Ammon's horn (tissue), 1 donor: ENCODE measurements at places on chromosomes 1 and 21.

DNA sequence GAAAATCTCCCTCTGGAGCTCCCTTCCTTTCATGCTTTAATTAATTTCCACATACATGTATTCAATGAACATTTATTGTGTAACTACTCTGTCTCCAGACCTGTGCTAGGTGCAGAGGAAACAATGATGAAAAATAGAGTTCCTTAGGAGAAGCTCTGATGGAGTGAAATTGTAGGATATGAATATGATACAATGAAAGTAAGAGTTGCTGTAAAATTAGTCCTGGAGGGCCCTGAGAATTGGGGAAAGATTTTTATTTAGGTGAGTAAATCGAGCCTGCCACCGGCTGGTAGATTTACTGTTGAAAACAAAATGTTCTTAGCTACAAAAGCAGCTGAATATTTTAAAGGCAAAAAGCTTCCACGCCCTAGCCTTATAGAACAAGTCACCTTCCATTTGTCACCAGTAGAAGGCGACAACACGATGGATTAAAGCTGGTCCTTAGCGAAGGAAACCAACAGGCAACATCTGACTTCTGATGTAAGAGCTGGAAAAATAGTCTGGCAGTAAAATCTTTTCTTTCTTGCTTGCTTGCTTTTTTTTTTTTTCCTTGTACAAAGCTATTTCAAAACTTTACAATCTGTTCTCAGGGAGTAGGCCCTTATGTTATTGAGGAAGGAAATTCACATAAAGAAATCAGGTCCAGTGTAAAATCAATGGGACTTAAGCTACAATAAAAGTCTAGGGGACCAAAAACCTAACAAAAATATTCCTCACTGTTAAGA lies 82.0 kb upstream of the ROR1 start:
- peak; percentile 90 for DNase-seq

GRCh38 chr21:42892582-42892930 lies 553 bp upstream of the NDUFV3 start:
- no peak for DNase-seq

DNA sequence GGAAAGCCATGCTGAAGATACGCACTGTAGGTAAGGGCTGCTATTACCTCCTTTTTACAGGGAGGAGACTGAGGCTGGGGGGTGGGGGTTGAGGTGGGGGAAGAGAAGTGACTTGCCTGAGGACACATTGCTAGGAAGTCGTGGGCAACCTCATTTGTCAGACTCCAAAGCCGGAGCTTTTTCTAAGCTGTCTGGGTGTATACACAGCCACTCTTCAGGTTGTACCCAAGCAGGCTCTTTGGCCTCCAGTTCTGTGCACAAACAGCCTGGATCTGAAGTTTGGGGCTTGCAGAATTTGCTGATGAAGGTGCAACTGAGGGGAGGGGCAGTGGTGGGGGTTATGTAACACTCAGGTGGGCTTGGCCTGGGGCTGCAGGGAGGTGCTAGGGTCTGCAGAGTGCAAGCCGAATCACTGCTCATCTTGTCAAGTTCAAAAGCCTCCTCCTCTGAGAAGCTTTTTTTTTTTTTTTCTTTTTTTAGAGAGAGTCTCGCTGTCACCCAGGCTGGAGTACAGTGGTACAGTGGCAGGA lies 16.9 kb downstream of the TINAGL1 start:
- DNase-seq: no peak

DNA sequence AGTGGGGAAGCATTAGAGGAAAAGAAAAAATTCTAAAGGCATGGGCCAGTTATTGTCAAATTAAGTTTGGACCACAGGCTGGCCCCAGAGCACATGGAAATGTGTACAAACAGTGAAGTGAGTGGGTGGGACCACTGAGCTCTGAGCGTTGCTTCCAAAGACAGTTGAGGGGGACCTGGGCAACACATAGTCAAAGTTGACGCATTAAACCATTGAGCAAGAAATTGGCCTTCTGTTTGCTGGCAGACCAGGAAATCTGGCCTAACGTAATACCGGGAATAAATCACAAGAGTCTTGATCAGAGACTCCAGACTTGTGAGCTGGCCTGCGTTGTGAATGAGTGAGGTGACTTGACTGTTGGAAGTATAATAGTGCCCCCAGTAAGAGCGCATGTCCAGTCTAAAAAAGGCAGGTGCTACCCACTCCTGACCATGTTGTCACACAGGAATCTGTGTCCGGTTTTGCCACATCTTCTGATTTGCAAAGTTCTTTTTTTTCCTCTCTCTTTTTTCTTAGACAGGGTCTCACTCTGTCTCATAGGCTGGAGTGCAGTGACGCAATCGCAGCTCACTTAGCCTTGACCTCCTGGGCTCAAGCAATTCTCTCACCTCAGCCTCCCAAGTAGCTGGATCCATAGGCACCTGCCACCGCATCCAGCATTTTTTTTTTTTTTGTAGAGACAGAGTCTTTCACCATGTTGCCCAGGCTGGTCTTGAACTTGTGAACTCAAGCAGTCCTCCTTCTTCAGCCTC lies 10.7 kb downstream of the EPHB2 start:
- DNase-seq: no peak

DNA sequence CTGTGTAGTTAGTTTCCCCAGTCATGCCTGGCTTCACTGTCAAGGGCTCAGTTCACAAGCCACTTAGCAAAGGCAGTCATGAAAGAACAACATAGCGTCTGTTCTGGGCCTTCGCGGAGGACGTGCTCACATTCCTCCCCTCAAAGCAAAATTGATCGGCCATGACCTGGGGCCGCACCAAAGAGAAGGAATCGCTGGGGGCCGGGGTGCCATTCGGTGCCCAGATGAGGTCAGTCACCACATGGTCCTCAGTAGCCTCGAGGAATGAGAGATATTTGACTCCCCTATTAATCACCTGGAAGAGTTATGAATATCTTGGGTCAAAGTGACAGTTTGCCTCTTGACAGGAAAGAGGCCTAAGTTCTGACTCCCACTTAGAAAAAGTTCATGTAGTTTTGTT lies 251.1 kb upstream of the JUN start:
- DNase-seq: no peak

- DNase-seq: no peak
Observed at GRCh38 chr1:67759692-67760029, 73.6 kb downstream of the GNG12 start.

GRCh38 chr21:23982546-23982945 lies 1624.7 kb downstream of the MRPL39 start:
- no peak for DNase-seq

DNA sequence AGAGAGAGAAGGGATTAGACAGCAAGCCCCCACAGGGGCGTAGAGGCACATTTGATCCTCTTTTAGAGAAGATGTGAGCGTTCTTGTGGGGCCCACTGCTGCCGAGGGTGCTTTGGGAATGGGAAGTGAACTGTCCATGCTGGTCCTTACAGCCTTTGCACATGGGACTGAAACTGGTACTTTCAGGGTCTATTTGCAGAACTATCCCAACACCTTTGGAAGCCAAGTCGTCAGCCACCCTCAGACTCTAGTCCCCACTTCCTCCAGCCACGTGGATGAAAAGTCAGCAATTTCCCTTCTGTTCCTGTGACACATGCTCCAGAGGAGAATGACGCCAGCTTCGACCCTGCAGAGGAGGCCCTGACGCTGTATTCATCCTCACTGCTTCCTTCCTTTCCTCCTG lies 2.6 kb upstream of the RAB7B start:
- DNase-seq: peak; percentile 25

DNA sequence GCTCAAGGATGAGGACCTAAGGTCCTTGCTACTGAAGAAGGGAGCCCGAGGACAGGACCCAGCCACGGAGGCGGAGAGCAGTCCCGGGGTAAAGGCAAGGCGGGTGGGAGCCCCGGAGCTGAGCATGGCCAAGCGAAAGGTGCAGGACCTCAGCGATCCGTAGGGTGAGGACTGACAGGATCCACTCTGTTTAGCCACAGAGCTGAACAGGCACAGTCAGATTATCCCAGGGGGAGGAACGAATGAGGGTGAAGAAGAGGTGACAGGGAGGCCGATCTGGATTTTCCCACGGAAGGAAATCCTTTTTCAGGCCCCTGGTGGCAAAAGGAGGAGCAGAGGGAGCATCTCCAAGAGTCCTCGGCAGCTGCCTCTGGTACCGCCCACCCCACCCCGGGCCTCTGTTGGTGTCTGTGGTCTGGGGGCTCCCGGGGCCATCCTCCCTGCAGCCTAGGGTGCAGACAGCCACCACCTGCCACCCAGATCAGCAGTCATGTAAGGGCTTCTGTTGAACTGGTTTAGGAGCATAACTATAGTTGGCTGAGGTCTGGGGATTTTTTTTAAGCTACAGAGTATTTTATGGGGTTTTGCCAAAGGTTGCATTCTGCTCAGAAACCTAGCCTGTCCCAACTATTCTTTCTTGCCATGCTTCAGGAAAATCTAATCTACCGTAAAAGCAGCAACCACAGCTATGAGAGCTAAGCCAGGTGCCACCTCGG lies 32.3 kb upstream of the LBR start:
- no peak for DNase-seq

DNA sequence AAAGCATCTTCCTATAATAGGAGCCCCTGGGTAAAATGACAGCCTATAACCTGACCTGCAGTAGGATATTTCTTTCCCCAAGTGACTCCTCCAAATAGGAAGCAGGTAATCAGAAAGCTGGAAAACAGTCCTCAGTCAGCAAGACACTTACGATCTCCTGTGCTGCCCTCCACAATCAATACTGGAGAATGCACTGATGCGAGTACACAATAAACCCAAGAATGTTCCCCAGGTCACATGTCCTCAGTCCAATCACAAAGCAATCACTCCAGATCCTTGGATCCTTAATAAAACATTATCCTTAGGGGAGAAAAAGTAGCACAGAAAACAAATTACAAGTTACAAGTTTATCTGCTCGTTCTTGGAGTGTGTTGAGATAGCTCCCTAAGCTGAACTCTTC lies 233.1 kb downstream of the SLC45A1 start:
- no peak for DNase-seq

DNA sequence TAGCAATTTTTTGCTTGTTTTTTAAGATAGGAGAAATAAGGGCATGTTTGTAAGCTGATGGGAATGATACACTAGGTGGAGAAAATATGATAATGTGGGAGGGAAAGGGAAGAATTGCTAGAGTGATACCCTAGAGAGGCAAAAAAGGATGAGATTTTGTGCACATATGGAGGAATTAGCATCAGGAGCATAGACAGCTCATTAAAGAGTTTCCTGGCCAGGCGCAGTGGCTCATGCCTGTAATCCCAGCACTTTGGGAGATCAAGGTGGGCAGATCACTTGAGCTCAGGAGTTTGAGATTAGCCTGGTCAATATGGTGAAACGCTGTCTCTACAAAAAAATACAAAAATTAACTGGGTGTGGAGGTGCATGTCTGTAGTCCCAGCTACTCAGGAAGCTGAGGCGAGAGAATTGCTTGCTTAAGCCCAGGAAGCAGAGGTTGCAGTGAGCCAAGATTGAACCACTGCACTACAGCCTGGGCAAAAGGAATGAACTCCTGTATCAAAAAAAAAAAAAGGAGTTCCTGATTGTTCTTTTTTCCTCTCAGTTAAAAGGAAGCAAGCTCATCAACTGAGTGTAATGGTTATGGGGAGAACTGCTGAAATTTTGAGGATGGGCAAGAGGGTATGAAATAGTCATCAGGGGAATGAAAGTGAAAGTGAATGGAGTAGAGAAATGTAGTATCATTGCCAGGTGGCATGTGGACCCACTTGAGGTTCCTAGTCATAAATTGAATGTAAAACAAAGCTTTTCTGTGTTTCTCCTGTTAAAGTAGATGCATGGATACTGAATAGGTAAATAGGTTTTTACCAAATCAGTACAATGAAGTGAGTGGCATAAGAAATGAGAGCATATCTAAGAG lies 35.5 kb downstream of the SH3GLB1 start:
- DNase-seq: no peak

GRCh38 chr1:244952280-244952933 lies 88.1 kb upstream of the HNRNPU start:
- no peak for DNase-seq

GRCh38 chr1:234996245-234996757 lies 132.3 kb downstream of the TOMM20 start:
- DNase-seq: no peak

- no peak for DNase-seq
Observed at GRCh38 chr1:192573499-192573898, 2.1 kb upstream of the RGS1 start.

DNA sequence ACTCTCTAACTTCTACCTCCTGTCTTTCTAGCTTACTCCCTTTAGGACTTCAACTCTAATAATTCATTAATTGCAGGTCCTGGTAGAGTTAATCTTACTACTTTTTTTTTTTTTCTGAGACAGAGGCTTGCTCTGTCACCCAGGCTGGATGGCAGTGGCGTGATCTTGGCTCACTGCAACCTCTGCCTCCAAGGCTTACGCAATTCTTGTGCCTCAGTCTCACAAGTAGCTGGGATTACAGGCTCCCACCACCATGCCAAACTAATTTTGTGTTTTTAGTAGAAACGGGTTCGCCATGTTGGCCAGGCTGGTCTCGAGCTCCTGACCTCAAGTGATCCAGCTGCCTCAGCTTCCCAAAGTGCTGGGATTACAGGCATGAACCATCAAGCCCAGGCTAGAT lies 15.7 kb downstream of the BTBD8 start:
- peak; percentile 8 for DNase-seq

GRCh38 chr1:240020871-240021270 lies 70.8 kb upstream of the FMN2 start:
- no peak for DNase-seq

- DNase-seq: no peak
Observed at GRCh38 chr21:40680311-40680710, 166.6 kb downstream of the DSCAM start.

GRCh38 chr1:12285496-12286143 lies 55.8 kb downstream of the VPS13D start:
- no peak for DNase-seq

DNA sequence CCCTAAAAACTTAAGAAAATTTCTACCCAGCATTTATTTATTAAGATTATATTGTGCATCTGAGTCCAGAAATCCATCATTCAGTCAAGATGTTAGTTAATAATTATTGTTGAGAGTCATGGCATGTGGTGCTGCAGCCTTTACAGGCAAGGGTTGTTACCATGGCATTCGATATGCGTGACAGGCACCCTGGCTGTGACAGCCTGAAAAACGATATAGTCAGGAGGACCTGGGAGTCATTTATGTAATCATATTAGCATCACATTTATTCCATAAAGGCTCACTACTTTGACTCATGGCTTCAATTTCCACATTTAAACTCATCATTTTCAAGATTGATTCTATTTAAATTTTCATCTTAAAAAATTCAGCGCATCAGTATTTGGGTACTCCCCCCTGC lies 68.0 kb downstream of the CACHD1 start:
- peak; percentile 59 for DNase-seq

DNA sequence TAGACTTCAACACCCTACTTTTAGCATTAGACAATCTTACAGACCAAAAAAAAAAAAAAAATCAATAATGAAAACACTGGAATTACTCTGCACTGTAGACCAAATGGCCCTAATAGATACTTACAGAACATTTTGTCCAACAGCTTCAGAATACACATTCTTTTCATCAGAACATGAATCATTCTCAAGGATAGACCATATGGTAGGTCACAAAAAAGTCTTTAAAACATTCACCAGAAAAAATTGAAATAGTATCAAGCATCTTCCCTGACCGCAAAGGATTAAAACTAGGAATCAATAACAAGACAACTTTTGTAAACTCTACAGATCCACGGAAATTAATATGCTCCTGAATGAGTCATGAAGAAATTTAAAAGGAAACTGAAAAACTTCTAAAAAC lies 22.5 kb downstream of the ZNF670 start:
- no peak for DNase-seq

- DNase-seq: peak; percentile 5
Observed at GRCh38 chr1:102241431-102242338, 245.0 kb upstream of the OLFM3 start.

GRCh38 chr1:163459539-163459938 lies 137.8 kb downstream of the NUF2 start:
- DNase-seq: no peak

GRCh38 chr1:245609354-245610150 lies 454.8 kb downstream of the KIF26B start:
- DNase-seq: no peak
